ENCODE measurements at places on chromosomes 11 and 22.

DNA sequence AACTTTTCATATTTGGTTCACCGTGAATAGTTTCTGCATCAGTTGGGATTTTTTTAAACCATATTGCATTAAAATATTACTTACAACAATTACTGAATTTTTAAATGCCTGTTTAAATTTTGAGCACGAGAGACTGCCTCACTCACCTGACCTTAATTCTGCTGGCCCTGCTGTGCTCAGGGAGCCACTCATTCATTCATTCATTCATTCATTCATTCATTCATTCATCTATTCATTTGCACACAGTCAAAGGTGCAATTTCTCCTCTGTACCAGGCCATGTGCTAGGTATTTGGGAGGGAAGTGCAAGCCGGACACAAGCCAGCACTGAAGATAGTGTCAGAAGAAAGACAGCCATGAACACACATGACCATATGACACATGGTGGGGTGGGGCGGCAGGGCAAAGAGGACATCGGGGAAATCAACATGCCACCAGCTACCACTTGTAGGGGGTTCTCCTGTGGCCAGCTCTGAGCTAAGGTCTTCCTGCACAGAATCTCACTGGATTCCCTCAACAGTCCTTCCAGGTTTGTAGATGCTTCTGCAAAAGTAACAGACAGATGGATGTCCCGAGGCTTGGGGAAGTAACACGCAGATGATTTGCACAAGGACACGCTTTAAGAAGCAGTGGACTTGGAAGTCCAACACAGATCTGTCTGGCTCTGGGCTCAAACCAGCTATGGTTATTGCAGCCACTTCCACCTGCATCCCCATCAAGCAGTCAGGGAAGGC, 568 bp upstream of the CSF2RB start:
- DNase-seq = no peak

DNA sequence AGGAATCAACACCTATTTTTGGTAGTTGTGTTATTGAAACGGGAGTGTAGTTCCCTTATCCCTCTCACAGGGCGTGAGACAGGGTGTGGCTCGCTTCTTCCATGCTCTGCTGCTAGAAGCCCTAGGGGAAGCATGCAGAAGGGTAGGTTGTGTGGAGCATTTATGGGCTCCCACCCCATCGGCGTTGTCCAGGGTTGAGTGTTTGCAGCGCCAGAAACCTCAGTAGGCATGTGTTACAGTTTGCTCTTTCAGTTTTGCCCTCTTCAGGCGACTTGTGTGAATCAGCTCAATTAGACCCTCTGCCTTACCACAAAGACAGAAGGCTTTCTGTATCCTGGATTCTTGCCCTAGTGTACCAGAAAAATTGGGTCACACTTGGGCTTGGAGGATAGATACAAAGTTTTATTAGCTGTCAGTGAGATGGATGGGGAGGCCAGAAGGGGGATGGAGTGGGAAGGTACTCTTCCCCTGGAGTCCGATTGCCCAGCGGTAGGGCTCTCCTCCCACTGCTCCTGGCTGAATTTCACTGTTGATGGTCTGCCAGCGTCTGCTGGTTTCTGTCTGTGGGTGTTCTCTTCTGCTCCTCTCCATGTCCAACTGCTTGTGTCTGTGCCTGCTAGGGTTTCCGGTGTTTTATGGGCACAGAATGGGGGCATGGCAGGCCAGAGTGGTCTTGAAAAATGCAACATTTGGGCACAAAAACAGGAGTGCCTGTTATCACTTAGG, 358.3 kb upstream of the CTSC start:
- DNase-seq = no peak

GRCh38 chr22:17130199-17130598, 9.0 kb upstream of the TMEM121B start:
- DNase-seq = no peak

DNA sequence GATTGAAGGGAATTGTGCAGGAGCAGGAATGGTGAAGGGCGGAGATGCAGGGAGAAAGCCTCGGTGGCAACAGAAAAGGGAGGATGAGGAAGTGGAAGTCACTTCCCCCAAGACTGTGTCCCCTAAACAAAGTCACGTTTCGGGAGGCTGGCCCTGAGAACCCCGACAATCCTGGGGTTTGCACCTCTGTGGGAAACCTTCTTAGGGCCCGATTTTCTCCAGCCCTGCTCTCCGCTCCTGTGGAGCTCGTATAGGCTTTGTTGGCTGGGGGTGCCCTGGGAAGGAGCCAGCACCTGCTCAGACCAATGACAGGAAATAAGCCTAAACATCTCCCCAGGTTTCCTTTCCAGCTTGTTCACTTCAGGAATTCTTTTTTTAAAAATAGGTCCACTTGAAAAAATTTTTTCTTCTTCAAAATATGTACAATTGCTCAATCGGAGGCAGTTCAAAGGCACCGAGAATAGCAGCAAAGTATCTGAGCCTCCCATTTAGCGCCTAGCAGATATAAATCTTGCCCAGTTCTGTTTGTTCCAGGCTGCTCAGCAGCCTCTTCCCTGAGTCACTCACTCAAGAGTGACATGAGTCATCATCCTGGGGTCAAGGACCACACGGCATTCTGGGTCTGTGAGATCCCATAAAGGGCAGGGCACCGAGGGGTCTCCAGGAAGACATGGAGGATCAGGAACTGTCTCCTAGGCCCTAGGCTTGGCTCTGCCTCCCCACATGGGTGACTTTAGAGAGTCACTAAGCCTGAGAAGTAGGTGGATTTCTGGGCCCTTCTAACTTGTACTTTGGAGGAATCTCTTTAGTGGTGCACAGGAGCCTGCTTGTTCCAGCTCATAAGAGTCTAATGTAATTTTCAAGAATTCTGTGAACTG, 34.0 kb downstream of the IRAG1 start:
- DNase-seq = no peak

DNA sequence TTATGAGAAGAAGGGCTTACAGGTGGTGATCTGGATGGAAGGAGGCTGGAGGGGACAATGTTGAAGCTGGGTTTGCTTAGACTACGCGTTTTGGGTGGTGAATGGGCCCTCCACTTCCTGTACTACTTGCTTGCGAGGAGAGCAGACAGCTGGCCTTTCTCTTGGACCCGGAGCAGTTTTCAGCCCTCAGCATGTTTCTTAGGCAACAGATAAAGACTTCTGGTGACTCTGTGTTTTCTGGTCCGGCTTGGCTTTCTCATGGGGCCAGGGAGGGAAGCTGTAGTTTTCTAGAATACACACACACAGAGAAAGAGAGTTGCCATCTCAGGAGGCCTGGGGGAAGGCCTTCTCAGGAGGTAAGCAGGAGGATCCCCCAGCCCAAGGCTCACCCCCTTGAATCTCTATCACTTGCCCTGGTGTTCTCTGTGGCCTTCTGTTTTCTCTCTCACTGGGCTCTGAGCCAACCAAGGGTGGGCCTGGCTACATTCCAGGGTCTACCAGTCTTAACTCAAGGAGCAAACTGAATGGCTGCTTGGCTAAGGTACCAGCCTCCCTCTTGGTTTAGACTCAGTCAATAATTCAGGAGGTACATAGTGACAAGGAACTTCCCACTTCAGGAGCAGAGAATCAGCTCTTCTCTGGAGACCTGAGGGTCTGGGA, 2.4 kb downstream of the CCS start:
- peak; percentile 57 for DNase-seq

DNA sequence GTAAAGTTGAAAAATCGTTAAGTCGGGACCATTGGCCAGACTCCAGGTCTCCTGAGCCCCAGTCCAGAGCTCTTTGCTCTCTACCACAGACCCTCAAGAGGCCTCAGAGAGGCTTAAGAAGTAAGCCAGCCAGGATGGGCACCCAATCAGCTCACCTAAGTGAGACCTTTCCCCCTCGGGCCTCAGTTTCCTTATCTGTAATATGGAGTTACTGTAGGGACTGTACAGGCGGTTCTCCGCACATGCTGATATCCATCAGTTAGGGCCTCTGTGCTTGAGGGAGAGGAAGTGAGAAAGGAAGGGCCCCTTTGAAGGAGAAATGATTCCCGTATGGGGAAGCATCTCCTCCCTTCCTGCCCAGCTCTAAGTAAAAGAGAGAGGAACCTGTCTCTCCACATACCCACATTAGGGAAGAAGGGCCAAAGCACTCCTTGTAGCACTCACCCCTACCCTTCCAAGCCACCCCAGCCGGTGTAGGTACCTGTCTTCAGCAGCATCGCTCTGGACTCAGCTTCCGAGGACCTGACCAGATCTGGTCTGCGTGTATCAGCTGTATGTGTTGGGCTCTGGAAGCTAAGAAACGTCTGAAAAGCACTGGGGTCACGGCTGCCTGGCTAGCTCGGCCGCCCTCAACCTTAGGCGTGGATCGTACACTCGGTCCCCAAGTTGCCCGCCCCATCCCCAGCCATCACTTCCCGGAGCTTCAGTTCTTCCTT, 653 bp downstream of the NAGA start:
- DNase-seq = no peak

- DNase-seq = peak; percentile 78
Observed at GRCh38 chr11:120061761-120062560, 76.0 kb downstream of the TRIM29 start.
